ENCODE measurements at places on chromosomes 13 and 19. TPM values are rescaled to one million over a fixed set of nuclear protein-coding genes. Genes with fewer than 3 reads are reported as not detected.

Gene TGFBR3L
- polyA plus RNA-seq = 1.1 TPM

Gene TRMT1
- 34.7 TPM for polyA plus RNA-seq

Gene KLF1
- polyA plus RNA-seq = 0.41 TPM

Gene BCKDHA
- polyA plus RNA-seq = 28.6 TPM

Gene PRX
- polyA plus RNA-seq = 11.4 TPM

Gene OSCAR
- 0.18 TPM for polyA plus RNA-seq

Gene CYP4F2
- polyA plus RNA-seq = 0.19 TPM

Gene IGFL1
- polyA plus RNA-seq = not detected

Gene IGFL3
- polyA plus RNA-seq = not detected

Gene MCEMP1
- polyA plus RNA-seq = 0.66 TPM

Gene SERP2
- 10.1 TPM for polyA plus RNA-seq
